ENCODE measurements at places on chromosomes 11 and 22.

- DNase-seq, result peak; percentile 60
These were observed 239.9 kb upstream of the ZC3H12C start for GRCh38 chr11:109853156-109853776.

DNA sequence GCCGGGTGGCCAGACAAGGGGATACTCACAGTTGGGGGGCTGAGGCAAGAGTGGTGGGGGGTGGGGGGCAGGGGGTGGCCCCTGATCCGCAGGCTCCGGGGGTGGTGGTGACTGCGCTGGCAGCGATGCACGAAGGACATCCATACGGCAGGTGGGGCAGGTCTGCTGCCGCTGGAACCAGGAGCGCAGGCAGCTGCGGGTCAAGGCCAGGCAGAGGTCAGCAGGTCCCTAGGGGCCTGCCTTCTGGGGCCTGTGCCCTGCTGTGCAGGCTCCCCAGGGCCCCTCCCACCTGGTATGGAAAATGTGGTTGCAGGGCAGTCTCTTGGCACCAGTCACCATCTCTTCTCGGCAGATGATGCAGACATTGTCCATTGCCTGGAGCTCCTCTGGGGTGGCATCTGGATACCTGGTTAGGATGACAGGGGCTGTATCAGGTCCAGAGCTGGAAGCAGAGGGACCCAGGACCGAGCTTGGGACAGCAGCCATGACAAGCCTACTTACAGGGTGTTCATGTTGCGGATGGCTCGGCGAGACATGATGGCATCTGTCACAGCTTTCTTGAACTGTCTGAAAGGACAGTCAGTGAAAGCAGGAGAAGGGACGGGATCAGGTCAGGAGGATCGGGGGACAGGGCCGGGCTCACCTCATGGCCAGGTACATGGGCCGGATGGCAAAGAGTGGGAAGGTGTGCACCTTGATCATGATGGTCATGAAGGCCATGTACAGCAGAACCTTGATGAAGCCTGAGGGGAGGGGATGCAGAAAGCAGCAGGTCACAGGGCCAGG lies 3.5 kb downstream of the SYVN1 start:
- DNase-seq, result no peak

DNA sequence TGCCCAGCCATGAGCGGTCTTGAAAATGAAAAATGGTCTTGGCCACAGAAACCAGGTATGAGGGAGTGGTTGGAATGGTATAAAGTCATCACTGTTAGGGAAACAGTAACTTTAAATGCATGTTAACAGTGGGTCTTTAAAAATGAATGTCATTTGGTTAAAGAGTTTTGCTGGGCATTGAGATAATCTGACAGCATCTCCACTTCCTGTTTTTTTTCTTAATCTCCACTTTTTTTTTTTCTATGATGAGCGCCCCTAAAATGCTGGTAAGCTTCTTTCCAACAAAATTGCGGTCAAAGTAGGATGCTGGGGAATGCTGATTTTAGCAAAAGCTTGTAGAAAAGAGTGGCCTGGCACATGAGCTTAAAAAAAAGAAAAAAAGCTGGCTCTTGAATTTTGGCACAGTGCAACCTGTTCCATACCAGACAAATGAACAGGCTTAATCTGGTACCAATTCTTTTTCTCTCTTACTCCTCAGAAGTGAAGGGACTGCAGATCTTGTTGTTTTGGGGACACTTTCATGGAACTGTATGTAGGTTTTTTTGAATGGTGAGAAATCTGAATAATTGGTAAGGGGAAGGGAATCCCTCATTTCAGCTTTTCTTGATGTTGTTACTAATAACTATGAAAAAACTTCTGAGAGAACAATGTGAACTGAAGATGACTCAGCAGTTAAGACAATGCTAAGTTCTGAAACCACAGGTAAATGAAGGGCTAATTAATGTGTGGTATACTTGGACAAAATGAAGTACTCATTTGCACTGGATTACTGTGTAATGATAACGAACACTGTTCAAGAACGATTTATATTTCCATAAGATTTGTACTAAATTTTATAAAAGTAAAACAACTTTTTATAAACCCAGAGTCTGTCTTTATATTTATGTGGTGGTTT lies 3.1 kb upstream of the ARHGEF12 start:
- peak; percentile 7 for DNase-seq

DNA sequence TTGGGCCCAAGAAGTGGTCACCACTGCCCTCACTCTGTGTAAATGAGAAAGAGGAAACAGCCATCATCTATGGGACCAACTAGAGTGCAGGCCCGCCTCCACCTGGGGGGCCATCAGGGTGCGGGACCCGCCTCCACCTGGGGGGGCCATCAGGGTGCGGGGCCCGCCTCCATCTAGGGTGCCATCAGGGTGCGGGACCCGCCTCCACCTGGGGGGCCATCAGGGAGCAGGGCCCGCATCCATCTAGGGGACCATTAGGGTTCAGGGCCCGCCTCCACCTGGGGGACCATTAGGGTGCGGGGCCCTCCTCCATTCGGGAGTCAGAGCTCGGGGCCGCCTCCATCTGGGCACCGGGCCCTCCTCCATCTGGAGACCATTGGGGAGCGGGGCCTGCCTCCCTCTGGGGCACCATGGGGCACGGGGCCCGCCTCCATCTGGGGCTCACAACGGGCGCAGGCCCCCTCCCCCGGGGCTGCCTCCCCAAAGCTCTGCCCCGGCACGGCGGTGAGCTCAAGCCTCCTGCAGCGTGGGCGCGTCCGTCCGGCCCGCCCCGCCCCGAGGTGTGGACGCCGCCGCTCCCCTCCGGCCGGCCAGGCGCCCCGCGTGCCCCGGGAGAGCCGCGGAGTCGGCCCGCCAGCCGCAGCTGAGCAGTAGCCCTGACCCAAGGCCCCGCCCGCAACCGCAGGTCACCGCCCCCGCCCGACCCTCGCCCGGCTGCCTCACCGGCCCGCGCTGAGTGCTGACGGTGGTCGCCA lies 512 bp downstream of the TOLLIP start:
- no peak for DNase-seq

DNA sequence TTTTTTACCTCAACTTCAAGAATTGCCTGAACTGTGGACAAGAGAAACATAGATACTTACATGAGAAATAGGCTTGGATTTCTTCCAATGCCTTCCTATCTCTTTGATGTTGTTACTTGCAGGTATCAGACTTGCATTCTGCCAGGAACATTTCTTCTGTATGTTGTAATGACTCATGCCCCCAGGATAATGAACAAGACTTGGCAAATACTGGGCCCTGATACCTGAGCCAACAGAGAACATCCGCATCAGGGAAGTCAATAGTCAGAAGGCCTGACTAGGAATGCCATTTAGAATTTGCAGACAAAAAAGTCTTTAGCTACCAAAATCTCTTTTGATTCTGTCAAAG lies 273.7 kb upstream of the KIRREL3 start:
- no peak for DNase-seq

- peak; percentile 91 for DNase-seq
These were observed 68.5 kb upstream of the IGLL5 start for GRCh38 chr22:22818861-22819855.

DNA sequence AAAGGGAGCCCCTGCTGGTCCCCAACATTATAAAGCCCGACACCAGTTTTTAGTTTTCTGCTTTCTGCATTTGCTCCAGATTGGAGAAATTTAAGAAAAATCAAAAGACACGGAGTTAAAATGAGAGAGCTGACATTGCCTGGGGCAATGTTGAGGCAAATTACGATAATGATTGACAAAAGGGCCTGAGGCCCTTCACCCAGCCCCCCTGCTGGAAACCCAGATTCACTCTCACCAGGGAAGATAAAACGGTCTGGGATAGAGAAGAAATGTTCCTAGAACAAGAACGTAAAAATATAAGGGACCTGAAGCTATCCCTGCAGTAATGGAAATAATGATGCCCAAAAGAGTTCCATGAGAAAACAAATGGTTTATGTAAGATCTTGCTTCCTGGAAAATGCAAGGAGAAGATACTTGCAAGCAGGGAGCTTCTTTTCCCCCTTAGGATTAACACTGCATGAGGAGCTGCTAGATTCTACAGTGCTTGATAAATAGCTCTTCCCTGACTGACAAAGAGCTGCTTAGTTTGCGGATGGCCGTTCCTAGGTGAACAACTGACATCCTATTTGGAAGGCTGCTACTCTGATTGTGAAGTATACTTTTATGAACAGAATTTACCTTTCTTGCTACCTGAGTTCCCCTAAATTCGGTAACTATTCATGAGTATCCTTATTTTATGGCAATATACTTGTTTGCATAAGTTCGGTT lies 40.6 kb upstream of the GNAZ start:
- no peak for DNase-seq

DNA sequence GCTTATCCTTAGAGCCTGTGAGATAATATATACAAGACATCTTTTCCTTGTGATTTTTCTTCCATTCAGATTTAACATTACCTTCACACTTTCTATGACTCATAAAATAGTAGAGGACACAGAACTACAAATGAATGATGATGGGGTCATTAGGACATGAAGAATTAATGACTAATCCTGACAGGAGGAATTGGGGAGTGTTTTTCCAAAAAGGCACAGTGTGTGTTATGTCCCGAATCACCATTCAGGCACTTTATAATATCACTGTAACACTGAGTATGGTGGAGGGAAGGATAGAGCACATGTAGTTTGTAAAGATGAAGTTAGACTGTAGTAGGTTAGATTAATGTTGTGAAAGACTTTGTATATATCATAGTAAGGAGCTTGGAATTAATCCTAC lies 391.3 kb downstream of the JRKL start:
- DNase-seq, result no peak

GRCh38 chr11:69750875-69751597 lies 24.1 kb downstream of the FGF4 start:
- DNase-seq, result no peak

- DNase-seq, result no peak
These were observed 87.2 kb downstream of the KCNC1 start for GRCh38 chr11:17821648-17822400.

DNA sequence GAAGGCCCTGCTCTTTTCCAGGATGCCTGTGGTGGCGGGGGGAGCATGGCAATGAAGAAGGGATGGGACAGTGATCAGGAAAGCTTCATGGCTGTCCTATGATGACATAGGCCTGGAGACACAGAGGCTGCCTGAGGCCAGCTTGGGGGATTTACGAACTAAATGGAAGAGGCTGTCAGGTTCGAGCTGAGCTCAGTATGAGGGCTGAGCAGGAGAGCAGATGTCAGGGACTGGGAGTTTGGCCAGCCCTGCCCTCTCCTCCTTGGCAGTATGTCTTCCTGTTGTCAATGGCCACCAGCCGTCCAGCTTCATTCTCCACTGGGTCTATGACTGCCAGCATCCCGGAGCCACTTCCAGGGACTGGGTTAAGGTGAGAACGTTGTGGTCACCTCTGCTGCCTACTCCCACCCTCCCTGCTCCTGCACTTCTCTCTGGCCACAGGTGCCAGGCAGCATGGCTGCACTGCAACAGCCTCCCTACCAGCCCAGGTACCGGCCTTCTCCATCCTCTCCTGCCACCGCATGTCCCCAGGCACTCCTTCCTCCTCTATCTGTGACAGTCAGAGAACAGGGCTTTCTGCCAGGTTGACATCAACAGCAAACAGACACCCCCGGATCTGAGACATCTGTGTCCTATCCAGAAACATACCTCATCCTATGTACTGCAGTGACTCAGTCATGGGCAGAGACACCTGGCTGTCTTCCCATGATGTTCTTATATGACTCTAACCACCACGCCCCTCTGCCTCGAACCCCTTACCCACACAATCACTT lies 75.1 kb downstream of the KIRREL3 start:
- DNase-seq, result no peak

GRCh38 chr11:61123775-61124571 lies 21.7 kb downstream of the CD5 start:
- no peak for DNase-seq

All from MV-4-11 (cell line).